Skin of body (tissue), 3 donors: ENCODE measurements at places on chromosomes 3 and 15.

GRCh38 chr15:98513428-98513986, 134.8 kb upstream of the IGF1R start:
- no peak for DNase-seq

DNA sequence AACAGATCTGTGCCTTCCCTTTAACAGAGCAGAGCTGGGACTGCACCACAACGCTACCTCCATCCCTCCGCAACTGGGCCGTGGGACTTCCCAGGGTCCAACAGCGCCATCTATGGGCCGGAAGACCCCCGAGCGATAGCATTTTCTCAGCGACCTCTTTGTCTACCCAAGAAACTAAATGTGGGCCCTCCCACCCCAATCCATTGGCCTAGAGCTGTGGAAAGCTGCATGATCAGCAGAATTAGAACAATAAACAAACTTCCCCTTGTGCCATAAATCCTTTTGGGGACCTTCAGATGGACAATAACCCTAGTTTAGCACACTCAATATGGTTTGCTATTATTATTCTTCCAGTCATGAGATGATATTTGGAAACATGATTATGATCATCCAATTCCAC, 74.8 kb upstream of the NTRK3 start:
- no peak for DNase-seq

DNA sequence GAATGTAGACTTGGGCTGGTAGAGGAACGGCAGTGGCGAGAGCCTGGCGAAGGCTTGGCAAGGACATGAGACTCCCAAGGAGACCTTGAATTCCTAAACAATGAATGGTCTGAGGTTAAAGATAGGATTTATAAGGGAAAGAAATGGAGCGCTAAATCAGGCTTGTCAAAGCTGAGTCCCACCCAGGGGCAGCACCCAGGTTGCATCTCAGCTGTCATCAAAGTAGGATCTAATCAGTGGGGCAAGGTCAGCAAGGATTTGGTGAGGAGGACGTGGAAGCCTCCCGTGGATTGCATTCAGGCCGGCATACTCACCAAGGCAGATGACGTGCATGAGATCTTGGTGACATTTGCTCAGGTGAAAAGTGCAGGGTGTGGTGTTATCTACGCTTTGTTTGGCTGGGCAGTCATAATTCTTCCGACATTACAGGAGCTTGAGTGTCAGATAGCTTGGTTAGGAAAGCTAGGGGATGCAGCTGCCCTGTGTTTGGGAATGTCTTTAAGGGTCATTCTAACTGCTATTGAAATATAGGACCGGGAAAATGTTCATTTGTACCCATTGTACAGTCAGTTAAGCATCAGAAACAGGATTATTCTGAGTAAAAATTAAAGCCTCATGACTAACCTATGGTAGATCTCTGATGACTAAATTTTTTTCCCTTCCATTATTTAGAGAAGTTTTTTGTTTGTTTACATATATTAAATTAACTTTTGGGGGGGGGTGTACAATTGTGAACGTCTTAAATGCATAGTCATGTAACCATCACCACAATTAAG, 99.4 kb upstream of the TSC22D2 start:
- no peak for DNase-seq

- peak; percentile 35 for DNase-seq
Measured at GRCh38 chr3:157467200-157467599, 30.6 kb downstream of the PTX3 start.

DNA sequence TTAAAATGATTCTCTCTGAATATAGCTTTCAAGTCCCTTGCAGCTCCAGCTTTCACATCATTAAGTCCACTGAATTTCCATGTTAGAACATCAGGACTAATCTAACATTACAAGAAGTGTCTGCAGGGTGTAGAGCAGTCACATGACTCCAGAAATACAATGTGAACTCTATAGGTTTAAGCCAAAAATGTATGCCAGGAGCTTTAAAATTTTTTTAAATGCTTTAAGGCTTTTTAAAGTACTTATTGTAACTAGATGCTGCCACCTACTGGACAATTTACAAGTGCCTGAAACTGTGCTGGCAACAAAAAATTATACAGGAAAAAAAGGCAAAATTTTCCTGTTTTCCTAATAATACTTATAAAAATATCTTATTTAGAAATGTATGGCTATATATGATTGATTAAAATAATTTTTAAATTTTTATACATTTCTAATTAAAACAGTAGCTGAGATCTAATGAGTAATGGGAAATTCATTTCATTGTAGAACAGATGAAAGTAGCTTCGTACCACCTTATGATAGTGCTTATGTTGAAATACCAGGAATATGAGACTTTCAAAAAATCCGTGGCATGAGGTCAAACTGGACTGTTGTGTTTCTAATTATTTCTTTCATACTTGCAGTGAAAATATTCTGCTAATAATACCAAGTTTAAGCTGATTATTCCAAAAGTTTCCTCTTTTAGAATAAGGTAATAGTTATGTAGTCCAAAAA, 25.7 kb downstream of the FSIP1 start:
- peak; percentile 72 for DNase-seq

GRCh38 chr15:20271647-20272046, 270.0 kb downstream of the GOLGA6L6 start:
- no peak for DNase-seq

DNA sequence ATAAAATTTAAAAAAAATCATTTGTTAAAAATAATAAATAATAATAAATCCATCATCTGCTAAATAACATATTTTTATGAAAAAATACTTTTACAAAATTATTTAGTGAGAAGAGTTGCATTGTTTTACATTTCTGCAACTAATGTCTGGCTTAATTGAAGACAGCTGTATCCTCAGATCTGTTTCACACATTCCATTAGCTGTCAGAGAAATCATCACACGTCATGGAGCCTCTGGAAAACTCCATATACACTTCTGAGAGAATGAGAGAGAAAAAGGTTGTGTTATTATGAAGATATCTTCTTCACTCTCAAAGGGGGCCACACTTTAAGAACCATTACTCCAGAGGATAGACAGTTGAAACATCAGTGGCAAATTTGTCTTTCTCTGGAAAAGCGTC, 40.8 kb downstream of the CMSS1 start:
- DNase-seq, result peak; percentile 78

DNA sequence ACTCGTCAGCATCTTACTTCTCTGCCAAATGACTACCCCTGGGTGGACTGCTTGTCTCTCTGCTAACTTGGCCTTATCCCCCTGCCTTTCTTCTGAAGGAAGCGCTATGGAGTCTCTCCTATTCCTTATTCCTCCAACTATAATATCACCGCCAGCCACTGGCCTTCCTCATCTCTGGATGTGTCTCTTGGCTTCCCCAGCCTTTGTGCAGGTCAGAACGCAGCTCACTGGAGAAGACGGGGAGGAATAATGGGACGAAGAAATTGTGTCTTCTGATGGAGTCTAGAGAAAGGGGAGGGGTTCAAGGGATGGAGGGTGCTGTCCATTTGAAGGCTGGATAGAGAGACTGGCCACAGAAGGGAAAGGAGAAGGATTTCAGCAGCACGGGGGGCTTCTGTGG, 16.9 kb downstream of the ITGA11 start:
- DNase-seq, result no peak

- DNase-seq, result no peak
Measured at GRCh38 chr3:119641416-119641815, 19.0 kb downstream of the POPDC2 start.
